Stimulated activated CD4-positive, alpha-beta T cell treated with anti-CD3 and anti-CD28 coated beads, Interleukin-4, amount 100 ng/mL, for 1 hour (primary cell): ENCODE measurements at places on chromosomes 4 and X.
A peak's percentile ranks its signal among the peaks of the same experiment; 100 is the strongest.

GRCh38 chr4:6268650-6269615, 717 bp upstream of the WFS1 start:
- DNase-seq, result no peak

- no peak for DNase-seq
Measured at GRCh38 chr4:168486912-168487281, 6.6 kb upstream of the DDX60L start.

- no peak for DNase-seq
Measured at GRCh38 chrX:48278958-48279357, 23.8 kb downstream of the SSX1 start.

- DNase-seq, result no peak
Measured at GRCh38 chr4:182307746-182308145, 64.5 kb downstream of the TENM3 start.

GRCh38 chrX:97267396-97268181, 383.9 kb downstream of the RPA4 start:
- DNase-seq, result no peak

DNA sequence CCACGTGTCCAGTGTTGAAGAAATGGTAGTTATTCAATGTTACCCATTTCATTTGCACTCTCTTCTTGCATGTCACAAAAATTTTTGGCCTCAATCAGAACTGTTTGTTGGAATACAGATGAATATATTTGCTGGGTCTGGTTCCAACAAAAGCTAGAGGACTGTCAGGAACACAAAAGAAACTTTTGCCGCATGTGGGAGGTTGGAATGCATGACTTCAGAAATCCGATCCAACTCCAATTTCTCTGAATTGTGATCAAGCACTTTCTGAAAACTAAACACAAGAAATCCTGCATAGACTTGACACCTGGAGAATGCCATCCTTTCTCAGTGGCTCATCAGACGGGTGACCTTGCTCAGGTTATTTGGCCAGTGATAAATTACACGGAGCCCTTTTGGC, 15.4 kb downstream of the SETD7 start:
- DNase-seq, result no peak

DNA sequence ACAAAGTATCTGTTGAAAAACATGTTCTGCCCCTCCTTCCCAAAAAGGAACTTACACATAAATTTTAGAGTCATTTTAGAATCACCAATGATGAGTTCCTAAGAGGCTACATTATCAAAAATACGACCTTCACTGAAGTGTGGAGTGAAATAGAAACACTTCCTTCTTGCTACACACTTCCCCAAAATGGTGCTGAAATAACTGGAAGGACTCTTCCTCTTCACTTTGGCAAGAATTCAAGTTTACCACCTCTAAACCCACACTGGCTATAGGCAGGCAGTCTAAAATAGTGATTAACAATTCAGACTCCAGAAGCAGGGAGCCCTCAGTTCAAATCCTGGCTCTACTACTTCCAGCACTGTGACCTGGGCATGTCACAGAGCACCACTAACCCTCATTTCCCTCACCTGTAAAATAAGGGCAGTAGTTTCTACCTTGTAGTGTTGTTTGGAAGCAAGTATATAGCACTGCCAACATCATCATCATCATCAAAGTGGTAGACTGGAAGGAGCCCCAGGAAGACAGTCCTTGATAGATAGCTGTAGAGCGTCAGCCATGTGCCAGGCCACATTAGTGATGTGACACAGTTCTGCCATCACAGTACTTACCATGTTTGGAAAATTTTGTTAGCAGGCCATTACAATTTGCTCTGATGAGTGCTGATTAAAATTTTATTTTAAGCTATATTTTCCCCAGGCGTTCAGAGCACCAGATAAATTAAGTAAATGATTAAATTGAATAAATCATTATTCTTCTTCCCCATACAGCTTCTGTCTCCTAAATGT, 103.3 kb downstream of the PARM1 start:
- no peak for DNase-seq

- no peak for DNase-seq
Measured at GRCh38 chr4:39657465-39657864, 18.8 kb upstream of the SMIM14 start.

DNA sequence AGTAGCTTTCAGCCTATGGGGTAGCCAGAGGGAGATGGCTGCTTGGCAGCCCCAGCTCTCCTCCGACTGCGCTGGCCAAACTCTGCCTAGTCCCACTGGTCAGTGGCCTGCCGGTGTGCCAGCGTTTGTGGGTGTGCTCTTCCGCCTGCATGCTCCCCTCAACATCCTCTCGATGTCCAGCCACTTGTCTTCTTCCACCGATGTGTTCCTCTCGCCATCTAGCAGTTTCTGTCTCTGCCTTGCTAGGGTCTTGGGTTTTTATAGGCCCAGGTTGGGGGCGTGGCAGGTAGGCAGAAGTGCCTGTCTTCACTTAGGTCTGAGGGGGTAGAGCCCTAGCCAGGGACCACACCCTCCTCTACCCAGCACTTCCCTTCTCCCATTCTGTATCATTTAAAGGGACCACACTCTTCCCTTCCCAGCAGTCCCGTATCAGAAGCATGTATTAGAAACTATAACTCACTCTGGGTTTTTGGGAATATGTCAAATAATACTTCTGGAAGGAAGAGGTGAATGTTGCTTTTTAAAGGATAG, 124.4 kb downstream of the KDM6A start:
- no peak for DNase-seq

- no peak for DNase-seq
Measured at GRCh38 chr4:139606579-139607501, 50.8 kb upstream of the SETD7 start.

GRCh38 chr4:38145033-38145678, 185.0 kb downstream of the PTTG2 start:
- DNase-seq, result no peak

DNA sequence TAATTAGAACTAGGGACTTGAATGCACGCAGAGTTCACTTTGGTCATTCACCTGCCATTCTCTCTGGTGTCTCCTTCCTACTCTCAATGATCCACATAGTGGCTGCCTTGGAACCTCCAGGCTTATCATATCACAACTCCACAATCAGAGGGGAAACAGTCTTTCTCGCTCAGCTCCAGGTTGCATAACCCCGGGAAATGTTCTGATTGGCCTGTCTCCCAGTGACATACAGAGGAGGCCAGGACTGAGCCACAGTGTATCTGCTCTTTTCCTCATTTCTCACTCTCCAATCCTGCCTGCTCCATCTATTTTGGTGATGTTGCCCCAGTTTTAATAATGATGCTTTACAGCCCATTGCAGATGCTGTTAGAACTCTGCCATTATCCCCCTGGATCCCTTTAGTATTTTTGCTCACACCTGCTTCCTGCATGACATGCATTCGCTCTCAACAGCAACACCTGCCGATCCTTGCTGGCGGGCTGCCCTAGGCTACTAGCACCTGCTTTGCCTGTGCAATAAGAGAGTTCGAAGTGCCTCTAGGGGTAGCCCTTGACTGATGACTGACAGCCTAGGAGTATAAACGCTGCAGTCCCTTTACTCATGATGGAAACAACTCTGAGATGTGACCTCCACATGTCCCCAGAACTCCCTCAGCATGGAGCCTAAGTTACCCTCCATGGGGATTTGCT, 211.3 kb upstream of the RPS6KA3 start:
- no peak for DNase-seq

GRCh38 chrX:154607370-154607769, 11.7 kb downstream of the CTAG1B start:
- DNase-seq, result no peak

GRCh38 chrX:828411-828959, 197.9 kb downstream of the SHOX start:
- DNase-seq, result no peak

DNA sequence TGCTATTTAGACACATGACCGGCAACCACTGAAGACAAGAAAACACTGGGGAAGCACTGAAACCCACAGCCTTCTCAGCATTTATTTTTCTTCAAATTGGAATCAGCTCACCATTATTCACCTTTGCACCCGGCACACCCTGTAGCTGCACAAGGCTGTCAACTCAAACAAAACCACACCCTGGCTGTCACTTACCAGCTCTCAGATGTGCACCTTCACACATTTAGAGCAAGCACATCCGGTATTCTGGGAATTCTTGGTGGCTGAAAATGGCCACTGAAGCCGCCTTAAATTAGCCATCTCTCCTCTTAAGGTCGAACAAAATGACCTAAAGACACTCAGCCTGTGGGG, 5.9 kb downstream of the ZFYVE28 start:
- peak; percentile 53 for DNase-seq

DNA sequence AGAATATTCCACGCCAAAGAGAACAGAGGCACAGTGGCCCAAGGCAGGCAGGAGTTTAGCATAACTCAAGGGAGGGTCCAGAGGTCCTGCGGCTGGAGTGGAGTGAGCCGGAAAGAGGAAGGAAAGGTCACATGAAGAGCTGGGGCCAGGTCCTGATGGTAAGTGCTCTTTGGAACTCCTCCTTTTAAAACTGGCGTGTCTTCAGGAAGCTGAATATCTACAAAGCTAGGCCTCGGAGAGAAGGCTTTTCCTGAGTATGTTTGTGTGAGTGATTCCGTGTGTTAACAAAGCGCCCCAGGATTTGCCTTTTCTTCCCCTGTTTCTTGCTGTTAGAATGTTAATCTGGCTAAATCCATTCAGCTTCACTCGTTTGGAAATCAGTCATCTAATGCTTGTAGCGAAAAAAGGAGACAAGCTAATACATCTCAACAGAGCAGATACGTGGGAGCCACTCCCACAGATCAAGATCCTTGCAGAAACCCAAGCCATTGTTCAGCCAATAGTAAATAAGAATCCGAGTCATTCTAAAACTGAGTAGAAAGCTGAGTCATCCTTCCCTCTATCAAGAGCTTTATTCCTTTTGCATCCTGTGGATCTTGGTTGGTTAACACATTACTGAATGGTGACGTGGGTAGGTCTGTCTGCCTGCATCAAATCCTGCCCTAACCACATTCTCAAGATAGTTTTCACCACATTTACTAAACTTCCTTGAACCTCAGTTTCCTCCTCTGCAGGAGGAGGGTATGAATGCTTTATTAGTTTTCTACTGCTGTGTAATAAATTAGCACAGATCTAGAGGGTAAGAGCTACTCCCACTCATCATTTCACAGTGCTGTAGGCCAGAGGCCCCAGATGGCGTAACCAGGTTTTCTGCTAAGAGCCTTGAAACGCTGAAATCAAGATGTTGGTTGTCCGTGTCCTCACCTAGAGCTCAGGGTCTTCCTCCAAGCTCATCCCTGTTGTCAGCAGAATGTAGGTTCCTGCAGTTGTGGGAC, 43.2 kb upstream of the RBM47 start:
- DNase-seq, result peak; percentile 20

- no peak for DNase-seq
Measured at GRCh38 chr4:3708103-3708510, 58.1 kb upstream of the ADRA2C start.

DNA sequence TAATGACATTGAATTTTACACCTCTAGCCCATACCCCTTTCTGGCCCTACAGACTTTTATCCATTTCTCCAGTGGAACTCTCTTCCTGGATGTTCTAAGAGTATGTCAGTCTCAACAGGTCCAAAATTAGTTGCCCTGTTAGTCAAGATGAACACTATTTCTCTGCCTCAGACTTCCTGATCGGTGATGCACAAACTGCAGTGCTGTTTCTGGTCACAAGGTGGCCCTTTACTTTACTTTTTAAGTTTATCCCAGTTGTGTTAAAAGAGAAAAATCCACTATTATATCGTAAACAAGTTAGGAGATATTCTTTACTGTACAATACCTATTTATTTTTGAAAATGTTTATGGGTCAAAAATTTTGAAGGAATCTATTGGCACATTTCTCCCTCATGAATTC, 13.1 kb downstream of the TCEAL7 start:
- DNase-seq, result peak; percentile 24

DNA sequence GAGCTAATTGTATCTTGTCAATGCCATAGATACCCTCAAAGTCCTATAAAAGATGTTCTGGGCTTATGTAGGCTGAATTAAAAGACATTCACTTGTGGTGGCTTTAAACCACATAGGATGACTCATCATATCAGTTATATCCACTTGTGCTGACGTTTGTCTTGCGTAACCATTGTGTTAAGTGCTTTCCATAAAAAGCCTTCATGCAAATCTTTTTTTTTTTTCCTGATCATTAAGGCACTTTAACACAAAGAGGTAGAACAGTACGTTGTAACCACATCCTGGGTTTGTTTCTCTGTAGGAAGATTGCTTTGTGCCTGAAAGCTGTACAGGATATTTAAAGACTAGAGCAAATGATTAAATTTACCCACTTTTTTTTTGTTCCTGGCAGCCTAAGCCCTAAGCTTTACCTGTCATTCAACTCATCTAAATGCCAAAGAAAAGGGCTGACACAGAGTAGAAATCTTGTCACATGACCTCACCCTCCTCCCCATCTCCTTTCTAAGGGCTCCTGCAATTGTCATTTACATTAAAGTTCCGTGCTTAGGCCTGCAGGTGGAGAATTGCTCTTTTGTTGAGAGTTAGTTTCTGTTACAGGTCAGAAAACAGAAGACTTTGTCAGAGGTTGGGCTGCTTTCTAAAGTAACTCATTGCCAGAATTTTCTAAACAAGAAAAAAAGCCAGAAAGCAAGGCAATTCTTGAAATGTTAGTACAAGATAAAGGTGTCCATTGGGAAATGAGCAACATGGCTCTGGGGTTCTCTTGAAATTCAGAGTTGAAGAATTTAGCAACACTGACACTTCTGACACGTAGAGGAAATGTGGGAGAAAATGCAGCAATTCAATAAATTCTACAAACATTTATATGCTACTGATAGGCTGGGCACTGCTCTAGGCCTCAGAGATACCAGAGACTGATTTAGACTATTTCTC, 555.6 kb downstream of the PPARGC1A start:
- no peak for DNase-seq

GRCh38 chr4:150381609-150382008, 200.3 kb upstream of the MAB21L2 start:
- DNase-seq, result no peak

GRCh38 chr4:140243278-140243753, 89.3 kb upstream of the MAML3 start:
- peak; percentile 19 for DNase-seq

DNA sequence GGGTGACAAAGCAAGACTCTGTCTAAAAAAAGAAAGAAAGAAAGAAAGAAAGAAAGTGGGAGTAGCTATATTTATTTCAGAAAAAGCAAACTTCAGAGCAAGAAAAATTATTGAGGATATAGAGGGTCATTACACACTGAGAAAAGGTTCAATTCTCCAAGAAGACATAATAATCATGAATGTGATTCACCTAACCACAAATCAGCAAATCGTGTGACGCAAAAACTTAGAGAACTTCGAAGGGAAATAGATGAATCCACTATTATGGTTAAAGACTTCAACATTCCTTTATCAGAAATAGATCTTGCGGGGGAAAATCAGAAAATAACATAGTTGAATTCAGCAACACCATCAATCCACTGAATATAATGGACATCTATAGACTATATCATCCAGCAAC, 219.3 kb upstream of the LDB2 start:
- no peak for DNase-seq

DNA sequence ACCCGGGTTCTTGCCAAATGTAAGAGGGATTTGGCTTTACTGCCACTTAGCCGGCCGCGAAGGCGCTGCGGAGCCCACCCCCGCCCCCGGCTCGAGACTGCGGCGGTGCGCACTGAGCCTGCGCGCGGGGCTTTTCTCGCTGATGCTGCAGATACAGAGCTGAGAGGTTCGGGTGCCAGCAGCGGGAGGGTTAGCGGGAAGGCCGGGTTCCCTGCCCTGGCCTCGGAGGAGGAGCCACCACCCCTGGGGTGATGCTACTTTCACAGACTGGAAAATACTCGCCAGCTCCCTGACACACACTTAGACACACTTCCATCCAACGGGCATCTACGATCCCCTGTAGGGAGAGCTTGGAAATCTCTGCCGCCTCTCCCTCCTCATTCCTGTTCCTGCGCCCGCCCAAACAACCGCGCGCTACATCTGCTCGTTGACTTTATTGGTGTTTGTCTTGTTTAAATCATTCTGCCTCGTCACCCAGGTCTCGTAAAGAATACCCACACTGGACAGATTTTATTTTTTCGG, 2.1 kb upstream of the PCDH7 start:
- peak; percentile 7 for DNase-seq
